ENCODE measurements at places on chromosomes 3 and 15.

DNA sequence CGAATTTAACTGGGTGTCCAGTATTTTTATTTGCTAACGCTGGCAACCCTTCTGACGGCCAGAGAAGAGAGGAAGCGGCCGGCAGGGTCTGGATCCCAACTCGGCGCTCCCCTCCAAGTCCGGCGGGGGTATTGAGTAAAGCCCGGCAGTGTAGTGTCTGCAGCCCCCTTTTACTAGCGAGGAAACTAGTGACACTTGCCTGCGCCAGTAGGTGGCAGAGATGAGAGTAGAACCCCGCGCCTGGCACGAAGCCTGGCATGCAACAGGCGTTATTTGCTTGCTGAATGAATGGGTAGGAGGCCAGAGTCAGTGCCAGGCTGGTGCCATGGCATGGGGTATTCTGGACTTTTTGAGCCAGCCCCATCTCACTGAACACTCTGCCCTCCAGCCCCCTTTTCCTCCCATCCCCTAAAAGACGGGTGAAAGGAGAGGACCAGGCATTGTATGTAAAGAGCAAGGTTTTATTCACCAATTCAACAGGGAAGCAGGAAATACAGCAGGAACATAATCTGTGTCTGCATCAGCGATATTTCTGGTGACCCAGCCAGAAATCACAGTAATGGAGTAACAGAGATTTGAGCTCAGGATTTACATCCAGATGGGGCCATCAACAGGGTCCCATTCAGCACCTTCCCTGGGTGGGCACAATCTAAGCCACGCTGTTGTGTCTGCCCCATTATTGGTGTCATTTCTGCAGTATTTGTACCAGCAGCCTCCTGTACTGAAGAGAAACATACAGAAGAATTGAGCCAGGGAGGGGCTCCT is 788 bp upstream of the WDR73 start:
- peak; percentile 42 for DNase-seq

DNA sequence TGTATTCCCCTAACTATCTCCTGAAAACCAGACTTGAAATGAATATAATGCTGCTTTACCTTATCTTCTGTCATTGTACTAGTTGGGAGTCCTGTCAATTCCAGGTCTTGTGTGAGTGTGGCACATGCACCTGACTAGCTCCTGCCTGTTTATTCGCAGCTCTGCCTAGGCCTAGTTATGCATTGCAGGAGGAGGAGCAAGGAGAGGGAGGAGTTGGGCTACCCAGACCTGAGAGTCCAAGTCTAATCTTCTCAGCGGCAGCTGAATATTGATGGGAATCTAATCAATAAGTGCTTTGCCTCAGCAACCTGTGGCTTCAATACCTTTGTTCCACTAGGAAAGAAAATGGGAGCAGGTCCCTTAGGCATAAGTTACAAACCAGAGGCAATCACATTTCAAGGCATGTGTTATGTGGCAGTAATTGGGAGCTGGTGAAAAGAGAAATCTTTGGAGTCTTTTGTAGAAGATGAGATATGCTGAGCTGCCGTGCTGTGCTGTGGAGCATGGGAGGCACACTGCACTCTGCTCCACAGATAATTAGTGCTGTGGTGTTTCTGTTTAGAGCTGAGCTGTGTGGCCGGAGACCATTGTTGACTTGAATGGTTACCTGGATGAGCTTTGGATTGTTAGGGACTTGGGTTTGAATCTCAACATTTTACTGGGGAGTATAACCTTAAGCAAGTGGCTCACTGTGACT is at the start of gene SLC2A2:
TSS of gene SLC2A2 (minus strand) at position 124 of the 697 bp plus-strand sequence. CDS start at position 74, 50 bp downstream.
- no peak for DNase-seq

- DNase-seq = no peak
Observed at GRCh38 chr3:65350801-65351476, 663.1 kb upstream of the ADAMTS9 start.

DNA sequence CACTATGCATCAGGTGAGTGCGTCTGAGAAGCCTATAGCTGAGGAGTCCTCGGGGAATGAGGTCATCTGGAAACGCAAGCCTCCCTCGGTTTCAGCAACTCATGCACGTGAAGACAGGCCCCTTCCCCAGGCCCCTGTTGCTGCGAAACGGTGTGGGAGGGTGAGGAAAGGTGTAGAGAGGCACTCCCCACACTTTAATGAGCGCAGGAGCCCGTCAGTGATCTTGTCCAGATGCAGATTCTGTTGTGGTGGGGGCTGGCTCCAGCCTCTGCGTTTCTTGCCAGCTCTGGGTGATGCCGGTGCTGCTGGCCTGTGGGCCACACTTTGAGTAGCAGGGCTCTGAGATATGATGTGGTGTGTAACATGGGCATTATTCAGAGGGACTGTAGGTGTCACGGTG is 38.6 kb upstream of the LACTB start:
- DNase-seq = no peak

DNA sequence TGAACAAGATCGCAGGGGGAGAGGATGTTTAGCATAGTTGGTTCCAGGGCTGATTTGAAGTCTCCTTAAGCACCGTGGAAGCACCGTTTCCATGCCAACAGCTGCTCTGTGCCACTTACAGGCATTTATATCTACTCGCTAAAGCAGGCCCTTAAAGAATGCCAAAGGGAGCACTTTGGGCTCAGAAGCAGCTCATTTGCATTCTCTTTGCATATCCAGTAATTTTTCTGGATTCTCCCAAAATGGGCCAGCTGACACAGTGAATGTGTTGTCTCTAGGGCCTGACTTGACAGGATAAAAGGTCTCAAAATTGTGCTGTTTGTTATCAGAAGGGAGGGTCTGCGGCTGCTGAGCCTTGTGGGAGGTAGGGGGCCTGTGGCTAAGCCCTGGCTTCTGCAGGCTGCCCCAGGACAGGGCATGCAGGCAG is 138.6 kb downstream of the FBLN2 start:
- no peak for DNase-seq

DNA sequence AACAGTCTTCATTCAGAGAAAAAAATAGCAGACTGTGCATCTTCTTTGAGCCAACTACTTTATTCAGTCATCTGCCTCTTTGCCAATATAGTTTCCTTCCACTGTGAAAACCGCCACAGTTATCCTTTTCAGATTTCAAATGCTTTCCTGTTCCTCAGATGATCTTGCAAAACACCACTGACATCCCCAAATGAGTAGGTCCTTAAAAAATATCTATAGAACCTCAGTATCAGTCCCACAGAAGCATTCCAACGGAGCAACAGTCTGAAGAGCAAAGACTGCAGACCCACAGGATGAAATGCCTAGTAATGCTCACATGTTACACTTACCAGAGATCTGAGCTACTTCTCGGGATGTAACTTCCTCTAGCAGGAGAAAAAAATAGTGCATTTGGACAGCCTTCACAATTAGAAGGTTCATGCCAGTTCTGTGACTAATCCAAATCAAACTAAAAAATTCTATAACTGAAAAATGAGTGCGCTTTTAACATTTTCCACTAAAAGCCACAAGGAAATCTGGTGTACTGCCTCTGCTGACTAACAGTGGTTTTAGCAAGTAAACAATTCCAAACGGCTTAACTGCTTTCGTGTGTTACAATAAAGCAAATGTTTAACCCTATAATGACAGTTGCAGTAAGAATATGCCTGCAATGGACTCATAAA is at the start of gene ANKRD28:
TSS of gene ANKRD28 (minus strand) at position 338 of the 662 bp plus-strand sequence. CDS start 1,458 bp downstream, outside the sequence.
- no peak for DNase-seq

- DNase-seq = no peak
Observed at GRCh38 chr3:10283638-10284037, 9.1 kb downstream of the GHRL start.

GRCh38 chr3:196163666-196164493 is 47.3 kb downstream of the ZDHHC19 start:
- DNase-seq = no peak

DNA sequence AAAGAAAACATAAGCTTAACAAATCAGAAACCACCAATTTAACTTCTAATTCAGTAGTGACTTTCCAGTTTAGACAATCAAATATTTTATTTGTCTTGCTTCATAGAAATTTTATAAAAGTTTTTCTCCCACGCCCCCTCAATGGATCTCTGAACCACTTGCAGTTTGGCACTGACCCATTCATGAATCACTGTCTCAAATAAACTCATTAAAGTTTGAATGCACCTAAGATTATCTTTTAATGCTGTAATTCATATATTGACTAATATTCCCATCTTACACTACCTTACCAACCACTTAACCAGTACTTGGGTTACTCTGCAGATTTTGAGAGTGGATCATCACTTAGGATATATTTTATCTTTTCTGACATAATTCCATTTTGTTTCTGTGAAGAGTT is 880.2 kb downstream of the OTOL1 start:
- no peak for DNase-seq

- DNase-seq = no peak
Observed at GRCh38 chr3:77141423-77141822, 101.5 kb downstream of the ROBO2 start.

GRCh38 chr3:53199834-53200233 is 38.8 kb downstream of the PRKCD start:
- DNase-seq = no peak

- DNase-seq = no peak
Observed at GRCh38 chr3:60351481-60351880, 899.8 kb downstream of the FHIT start.

DNA sequence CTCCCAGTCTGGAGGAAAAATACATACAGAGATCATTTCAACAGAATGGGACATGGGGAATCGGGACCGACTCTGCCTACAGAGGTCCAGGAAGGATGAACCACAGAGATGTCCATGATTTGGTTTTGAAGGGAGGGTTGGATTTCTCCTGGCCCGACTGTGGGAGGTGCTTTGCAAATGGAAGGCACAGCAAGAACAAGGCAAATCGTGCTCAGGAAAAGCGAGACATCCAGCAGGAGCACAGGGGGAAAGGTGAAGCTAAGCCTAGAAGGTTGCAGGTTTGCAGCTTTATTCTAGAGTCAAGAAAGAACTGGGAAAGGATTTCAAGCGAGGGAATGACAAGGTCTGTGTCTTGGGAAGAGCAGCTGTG is 181.9 kb downstream of the OPA1 start:
- DNase-seq = no peak

Measured in iPS DF 19.7 (cell line).